Head of caudate nucleus (tissue), 42 donors: ENCODE measurements at places on chromosomes 4 and X.
A peak's percentile ranks its signal among the peaks of the same experiment; 100 is the strongest.

DNA sequence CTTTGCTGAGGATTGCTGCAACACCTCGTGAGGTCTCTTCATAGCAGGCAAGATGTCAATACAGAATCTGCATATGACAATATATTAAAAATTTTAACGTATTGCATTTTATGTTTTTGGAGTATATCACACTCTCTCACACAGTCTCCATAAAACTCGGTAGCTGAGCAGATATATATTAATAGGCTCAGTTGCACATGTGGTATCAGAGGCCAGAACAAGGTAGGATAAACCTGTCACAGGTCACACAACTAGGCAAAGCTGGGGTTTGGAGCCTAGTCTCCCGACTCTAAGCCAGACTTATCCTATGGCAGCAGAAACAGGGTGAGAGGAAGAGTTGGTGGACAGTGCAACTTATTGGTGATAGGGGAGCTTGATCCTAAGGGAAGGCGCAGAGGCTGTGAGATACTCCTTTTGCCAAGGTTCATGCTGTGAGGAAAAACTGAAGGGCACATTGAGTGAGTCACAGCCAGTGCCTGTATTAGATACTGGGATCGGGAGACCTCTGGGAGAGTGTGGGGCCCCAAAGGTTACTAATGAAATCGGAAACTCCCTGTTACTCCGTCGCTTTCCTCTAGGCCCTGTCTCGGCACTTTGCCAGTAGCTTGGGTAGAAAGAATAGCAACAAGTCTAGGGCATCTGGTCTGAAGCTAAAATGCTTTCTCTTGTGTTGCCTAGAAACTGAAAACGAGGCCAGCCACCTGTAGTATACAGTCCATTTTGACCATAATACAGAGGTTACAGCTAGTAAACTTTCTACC is 195.7 kb downstream of the ARHGAP10 start:
- no peak for DNase-seq

DNA sequence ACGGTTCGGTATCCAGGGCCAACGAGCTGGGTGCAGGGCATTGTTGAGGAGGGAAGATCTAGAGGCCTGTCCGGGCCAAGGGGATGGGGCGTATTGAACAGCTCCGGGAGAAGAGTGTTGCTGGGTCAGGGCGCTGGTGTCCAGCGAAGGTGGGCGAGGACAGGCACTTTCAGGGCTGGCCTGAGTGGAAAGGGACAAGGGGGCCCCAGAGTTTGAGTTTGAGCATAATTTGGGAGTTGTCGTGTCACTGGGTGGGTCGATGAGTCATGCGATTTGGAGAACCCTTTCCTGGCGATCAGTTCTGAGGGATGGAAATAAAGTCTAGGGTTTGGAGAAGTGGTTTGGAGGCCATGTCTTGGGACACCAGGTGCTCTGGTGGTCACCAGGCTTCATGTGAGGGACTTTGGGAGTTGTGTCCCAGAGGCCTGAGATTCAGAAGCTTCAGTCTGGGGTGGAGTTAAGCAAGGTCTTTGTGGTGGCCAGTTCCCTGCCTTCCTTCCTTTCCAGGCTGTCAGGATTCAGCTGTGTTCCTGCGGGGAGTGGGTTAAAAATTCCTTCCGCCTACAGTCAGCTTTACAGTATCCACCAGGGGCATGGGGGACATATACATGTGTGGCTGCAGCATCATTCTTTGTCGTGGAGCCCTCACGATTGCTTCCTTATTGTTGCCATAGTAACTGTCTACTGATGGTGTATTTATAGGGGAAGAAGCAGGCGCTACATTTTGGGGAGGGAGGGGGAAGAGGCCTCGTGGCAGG is 504 bp downstream of the PRRG3 start:
- DNase-seq = no peak

DNA sequence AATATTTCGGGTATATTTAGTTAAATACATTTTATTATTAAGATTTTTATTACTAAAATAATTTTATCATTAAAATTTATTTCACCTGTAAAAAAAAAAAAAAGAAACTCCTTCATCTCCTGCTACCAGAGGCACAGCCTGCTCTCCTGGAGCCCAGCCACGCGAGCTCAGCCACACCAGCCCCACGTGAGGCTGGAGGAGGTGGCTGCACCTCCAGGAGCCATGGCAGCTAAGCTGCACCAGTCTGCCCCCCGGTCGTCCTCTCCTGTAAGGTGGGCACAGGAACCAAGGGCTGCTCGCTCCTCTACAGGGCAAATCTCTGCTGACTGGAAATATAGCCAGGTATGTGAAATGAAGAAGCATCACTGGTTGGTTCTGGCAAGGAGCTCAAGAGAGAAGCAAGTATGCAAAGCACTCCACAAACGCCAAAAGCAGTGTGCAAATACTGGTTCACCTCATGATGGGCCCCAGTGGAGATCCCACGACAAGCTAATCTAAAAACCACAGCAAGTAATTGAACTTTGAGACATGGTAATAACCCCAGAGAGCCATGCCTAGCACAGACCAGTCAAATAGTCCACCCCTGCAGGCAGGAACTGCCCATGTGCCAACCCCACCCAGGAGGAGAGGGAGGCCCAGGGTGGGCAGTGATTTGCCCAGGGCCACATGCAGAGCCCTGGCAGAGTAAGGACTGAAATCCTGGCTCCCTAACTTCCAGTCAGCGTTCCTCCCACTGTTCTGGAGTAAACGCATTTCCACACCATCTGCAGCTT is 90.1 kb downstream of the WFS1 start:
- DNase-seq = no peak

GRCh38 chr4:8063974-8064563 is 94.5 kb downstream of the ABLIM2 start:
- DNase-seq = no peak

DNA sequence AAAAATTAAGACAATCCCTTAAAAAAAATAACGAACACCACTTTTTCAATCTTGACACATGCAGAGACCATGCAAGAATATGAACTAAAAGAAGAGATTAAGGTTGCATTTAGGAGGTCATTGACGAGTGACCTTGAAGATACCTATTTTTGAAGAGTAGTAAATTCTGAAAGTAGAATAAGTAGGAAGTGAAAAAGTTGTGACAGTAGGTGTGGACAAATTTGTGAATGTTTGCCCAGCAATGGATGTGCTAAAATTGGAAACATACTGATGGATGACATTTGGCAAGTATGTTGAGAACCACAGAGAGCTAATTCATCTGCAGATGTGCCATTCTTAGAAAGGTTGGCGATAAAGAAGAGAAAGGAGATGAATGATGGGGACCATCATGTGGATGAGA is 213.7 kb upstream of the VCX3A start:
- no peak for DNase-seq

- DNase-seq = no peak
These were observed 311.8 kb upstream of the SMIM31 start for GRCh38 chr4:164442180-164442579.

DNA sequence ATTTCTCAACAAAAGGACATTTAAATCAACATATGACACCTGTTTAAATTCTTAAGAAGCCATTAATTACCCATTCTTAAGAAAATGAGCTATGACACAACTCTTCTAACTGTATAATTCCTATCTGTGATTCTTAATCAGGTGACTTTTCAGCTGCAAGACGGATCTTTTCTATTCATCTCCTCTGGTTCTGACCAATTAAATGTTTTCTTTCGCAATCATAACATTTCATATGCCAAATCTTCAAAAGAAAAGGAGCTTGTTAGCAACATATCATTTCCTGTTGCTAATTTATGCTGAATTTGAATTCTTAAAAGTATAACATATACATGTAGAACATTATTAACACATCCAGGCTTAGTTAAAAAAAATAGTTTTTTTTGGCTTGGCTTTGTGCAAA is 62.5 kb downstream of the SEL1L3 start:
- DNase-seq = no peak

GRCh38 chr4:52664479-52664878 is 5.4 kb upstream of the USP46 start:
- no peak for DNase-seq

- no peak for DNase-seq
These were observed 143.5 kb downstream of the MGST2 start for GRCh38 chr4:139808808-139809756.

GRCh38 chr4:100828986-100829685 is 311.3 kb upstream of the EMCN start:
- DNase-seq = no peak

GRCh38 chrX:14630733-14631132 is 101.4 kb downstream of the GLRA2 start:
- no peak for DNase-seq

- DNase-seq = no peak
These were observed 49.7 kb downstream of the TMEM156 start for GRCh38 chr4:38982361-38983095.

DNA sequence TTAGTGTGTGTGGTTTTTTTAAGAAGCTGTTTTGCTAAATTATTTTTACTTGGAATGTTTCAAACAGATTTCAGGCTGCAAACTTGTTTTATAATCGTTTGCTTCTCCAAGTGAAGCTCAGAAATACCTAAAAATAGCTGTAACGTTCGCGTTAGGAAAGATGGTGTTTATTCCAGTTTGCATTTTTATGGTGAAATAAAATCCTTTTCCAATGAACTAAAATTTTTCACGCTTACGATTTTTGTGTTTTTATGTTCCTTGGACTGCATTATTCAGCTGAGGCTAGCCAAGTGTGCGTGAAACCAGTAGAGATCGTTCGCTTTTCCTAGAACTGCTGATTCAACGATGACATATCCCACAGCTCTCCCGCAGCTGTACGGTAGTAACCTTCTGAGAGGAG is 10.9 kb downstream of the AKAP17A start:
- no peak for DNase-seq

DNA sequence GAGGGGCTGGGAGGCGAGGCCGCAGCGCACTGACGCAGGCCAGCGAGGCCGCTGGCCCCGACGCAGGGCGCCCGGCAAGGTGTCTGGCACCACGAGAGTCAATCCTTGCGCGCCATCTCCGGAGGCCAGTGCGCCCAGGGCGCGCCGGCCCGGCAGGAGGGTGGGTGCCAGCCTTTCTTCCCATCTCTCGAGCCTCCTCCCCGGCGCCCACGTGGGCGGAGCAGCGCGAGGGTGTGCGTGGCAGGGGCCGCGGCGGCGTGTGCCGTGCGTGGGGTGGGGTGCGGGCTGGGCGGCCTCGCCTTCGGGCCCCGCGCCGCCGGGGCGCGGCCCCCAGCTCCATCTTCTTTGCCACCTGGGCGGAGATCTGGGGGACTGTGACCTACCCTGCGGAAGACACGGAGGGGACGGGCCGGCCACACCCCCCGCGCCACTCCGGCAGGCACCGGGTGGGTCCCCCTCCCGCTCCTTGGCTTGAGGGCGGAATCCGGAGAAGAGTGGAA is 877 bp downstream of the JAKMIP1 start:
- DNase-seq = no peak

GRCh38 chrX:8803326-8803725 is 2.1 kb upstream of the FAM9A start:
- DNase-seq = no peak

DNA sequence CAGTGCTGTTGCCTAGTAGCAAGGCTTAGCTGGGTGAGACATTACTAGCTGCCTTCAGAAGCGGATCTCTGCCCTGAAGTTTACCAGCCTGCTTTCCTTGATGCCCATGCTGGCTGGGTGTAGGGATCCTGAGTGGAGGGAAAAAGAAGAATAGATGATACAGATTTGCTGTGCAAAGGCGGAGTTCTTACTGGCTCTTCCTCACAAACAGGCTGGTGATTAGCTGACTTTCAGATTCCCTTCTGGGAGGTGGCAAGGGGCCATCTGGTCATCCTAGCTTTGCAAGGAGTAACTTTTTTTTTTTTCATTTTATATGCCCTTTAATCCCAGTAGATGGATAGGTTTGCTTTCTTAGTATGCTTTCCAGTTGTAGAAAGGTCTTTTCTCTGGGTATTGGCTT is 44.8 kb downstream of the SMARCA5 start:
- DNase-seq = no peak

DNA sequence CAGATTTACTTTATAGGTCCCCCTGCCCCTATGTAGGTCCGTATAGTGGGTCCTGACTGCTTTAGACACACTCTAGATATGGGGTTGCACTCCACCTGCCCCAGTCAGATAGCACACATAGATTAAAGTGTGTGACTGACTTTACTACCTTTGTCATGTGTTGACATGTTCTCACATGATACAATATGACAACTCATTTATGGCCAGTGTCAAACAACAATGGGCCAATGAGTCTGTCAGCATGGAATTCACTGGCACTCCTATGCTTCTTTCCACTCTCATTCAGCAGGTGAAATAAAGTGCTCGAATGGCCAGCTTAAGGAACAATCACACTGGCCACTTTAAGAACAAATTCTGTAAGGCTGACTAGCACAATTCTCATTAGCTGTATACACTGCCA is 23.8 kb upstream of the FMR1NB start:
- no peak for DNase-seq

DNA sequence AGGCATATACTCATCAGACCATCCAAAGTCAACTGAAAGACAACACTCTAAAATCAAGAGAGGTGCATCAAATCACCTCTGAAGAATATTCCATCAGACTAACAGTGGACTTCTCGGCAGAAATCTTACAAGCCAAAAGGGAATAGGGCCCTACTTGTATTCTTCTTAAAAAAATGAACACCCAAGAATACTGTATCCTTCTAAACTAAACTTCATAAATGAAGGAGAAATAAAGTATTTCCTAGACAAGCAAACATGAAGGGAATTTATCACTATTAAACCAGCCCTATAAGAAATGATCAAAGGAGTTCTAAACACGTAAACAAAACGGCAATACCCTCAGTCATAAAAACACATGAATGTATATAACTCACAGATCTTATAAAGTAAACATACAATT is 141.2 kb downstream of the CXXC4 start:
- DNase-seq = no peak

GRCh38 chr4:140556372-140557085 is 12.2 kb downstream of the UCP1 start:
- DNase-seq = no peak

- DNase-seq = no peak
These were observed 1890.7 kb upstream of the PCDH10 start for GRCh38 chr4:131258361-131258760.

DNA sequence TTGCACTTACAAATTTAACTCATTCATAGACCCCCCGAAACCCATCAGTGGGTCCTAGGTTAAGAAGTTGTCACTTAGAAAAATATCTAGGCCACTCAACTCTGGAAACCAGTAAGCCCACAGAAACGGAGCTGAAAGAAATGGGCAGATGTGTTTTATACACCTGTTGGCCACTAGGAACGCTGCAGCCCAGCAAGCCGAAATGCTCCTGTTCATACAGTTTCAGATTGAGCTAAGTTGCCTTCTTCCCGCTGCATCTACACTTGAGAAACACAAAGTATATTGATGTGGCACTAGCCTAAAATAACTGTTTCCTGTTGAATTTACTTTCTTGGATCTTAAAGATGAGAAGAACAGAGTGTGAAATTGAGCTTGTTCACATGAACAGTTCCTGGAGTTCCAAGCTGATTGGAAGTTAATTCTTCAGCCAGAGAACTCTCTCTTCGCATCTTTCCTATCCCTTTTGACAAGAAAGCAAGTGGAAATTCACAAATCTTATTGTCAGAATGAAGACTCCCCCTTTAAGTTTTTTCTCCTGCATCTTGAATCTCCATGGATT is 174.1 kb downstream of the RBMX2 start:
- DNase-seq = peak; percentile 19

DNA sequence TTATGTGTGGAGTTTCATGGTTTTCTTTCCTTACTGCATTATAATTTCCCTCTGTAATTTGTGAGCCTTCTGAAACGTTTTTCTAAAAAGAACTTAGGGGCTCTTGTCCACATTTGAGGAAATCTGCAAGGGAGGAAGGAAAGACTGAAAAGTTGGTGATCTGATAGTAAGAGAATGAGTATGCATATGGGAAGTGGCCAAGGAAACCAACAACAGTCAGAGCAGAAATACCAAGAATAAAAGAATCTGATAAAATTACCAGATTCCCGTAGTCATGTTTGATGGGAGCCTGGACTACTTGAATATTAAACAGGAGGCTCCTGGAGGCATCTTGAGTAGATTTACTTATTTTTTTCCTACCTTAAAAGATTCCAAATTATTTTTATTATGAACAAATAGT is 50.1 kb downstream of the MEPE start:
- no peak for DNase-seq
